ENCODE measurements at places on chromosomes 16 and 17.

- DNase-seq, result no peak
Observed at GRCh38 chr17:12046786-12047185, 26.1 kb downstream of the MAP2K4 start.

DNA sequence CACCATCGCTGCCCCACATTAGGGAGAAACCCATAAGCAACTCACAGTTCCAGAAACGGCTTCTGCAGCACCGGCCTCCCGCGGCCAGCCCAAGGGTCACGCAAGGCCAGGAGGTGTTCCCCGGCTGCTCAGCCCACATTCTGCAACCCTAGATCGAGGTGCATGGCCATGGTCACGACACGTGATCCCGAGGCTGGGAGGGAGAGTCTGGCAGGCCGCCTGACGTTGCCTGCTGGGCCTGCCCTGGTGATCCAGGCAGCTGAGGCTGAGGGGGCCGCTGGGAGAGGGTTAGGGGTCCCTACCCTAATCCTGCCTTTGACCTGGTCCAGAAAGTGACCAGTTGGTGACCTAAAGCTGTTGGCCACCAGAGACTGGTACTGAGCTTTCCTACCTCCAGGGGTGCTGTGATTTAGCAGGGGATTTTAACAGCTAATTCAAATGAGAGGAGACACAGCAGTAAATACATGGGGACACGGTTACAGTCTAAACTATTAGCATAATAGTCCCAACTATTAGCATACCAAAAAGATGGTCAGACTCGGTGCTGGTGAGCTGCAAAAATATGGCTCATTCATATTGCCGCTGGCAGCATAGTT is 97.4 kb upstream of the CIBAR2 start:
- no peak for DNase-seq

- DNase-seq, result no peak
Observed at GRCh38 chr16:74766729-74767128, 7.9 kb downstream of the FA2H start.

- DNase-seq, result no peak
Observed at GRCh38 chr16:57873218-57873617, 70.9 kb upstream of the KIFC3 start.

- no peak for DNase-seq
Observed at GRCh38 chr17:42087042-42087701, 11.1 kb downstream of the ZNF385C start.

DNA sequence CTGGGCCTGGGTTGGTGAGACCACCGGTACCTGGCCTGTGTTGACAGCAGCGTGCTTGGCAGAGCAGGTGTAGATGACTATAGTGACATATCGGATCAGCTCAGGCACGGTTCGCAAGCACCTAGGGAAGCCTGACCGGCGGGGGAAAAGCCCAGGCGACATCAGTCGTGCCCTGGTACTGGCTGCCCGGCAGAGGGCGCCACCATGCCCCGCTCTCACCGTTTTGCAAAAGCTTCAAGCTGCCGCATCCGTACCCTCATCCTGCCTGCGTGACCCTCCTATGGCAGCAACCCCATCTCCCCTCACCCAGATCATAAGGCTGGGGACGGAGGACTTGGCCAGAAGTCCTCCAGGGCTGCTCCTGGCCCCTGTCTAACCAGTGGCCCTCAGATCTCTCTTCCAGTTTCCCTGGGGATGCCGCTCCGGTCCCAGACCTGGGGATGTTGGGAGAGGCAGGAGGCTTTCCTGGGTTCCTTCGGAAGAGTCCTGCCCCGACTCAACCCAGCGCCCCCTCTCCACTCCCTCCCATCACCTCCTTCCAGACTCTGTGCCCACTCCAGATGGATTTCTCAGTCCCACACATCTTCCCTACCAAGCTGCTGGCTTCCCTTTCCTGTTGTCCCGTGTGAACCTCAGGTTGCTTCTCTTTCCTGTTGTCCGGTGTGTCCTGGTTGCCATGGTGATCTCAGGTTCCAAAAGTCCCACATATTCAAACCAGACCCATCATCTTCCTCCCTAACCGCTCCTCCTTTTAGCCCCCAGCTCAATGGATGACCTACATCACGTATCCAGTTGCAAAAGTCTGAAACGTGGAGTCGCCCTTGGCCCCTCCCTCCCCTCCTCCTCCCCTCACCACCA is 13.7 kb downstream of the ALOX12B start:
- DNase-seq, result peak; percentile 64

GRCh38 chr16:48447940-48448536 is 62.8 kb upstream of the SIAH1 start:
- no peak for DNase-seq

DNA sequence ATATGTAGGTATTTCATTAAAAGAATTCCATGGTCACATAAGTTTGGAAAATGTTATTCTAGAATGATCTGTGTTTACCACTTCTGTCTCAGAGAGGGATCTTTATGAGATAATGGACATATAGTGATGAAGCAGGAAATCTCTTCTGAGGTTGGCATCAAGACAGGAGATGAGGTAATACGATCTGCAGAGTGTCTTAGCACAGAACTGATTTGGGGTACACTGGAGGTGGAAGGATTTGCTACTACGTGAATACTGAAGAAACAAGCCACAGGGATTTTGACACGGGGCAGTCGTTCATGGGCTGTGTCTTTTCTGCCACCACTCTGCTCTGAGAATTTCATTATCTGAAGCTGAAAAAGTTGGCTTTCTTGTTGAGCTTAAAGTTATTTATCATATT is 5.5 kb downstream of the CBFB start:
- peak; percentile 26 for DNase-seq

Measured in A172 (cell line).